ENCODE measurements at places on chromosomes 3 and 15. TPM values are rescaled to one million over a fixed set of nuclear protein-coding genes. Genes with fewer than 3 reads are reported as not detected.

Gene LTF
- not detected for polyA plus RNA-seq

Gene LRRC31
- not detected for polyA plus RNA-seq

Gene SPSB4
- not detected for polyA plus RNA-seq

Gene PATL2
- 17.7 TPM for polyA plus RNA-seq

Gene CHRNA5
- 0.95 TPM for polyA plus RNA-seq

Gene RPUSD3
- 57.9 TPM for polyA plus RNA-seq

Gene TMEM212
- not detected for polyA plus RNA-seq

Gene PP2D1
- polyA plus RNA-seq = 0.64 TPM

Gene ZPLD1
- not detected for polyA plus RNA-seq

Gene PLCL2
- 43.4 TPM for polyA plus RNA-seq

All from IgD-negative memory B cell (primary cell).